ENCODE measurements at places on chromosomes 7 and 10.
A peak's percentile ranks its signal among the peaks of the same experiment; 100 is the strongest.

DNA sequence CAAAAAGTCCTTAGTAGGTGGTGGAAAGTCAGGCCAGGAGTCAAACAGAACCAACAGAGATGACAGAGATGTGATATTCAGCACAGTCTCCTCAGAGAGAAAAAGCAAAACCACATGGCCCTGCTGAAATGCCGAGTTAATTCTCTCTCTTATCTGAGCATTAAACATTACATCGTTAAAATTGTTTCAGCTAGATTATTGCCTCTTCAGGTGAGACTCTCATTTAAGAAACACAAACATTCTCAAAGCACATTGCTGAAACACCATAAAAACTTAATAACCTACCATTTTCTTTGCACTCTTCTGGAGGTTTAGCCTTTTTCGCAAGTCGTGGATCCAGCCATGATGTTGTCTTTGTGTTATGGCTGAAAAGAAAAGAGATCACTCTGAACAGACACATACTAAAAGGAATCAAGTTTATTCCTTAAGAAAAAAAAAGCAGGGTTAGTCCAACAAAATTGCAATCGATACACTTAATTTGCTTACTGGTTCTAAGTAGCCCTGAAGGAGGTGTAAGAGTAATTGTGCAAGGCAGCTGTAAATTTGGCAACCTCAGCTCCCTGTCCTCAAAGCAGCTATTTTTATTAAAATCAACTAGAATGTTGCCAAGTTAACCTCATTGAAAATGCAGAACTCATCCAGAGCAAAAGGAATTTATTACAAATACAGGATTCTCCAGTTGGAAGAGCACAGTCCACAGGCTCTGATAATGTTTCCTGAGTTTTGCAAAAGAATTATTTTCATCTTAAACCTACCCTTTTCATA, 691.1 kb downstream of the PHTF2 start:
- DNase-seq = no peak

- DNase-seq = no peak
Measured at GRCh38 chr10:77117501-77117900, 520.1 kb downstream of the KCNMA1 start.

DNA sequence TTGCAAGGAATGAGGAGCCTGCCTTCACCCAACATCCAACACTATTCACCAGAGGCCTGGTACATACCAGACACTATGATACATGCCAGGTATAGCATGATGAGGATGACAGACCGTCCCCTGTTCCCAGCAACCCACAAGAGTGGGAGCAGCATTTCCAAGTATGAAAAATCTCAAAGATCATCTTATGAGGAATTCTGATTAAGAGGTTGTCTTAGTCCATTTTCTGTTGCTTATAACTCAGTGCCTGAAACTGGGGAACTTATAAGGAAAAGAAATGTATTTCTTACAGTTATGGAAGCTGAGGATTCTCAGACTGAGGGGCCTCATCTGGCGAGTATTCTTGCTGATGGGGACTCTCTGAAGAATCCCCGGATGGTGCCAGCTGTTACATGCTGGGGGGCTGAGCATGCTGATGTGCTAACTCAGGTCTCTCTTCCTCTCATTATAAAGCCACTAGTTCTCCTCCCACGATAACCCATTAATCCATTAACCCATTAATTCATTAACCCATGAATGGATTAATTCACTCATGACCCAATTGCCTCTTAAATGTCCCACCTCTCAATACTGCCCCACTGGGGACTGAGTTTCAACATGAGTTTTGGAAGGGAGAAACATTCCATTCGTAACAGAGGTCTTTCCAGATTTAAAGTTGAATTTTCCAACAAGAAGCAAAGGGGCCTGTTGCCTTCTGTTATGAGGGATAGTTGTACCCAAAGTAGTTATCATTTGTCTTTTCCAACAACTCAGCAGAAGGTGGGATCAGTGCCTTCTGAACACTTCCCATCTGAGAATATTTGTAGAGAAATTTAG, 173.9 kb downstream of the HERPUD2 start:
- DNase-seq = no peak

- DNase-seq = no peak
Measured at GRCh38 chr7:45714521-45714820, 140.3 kb downstream of the ADCY1 start.

DNA sequence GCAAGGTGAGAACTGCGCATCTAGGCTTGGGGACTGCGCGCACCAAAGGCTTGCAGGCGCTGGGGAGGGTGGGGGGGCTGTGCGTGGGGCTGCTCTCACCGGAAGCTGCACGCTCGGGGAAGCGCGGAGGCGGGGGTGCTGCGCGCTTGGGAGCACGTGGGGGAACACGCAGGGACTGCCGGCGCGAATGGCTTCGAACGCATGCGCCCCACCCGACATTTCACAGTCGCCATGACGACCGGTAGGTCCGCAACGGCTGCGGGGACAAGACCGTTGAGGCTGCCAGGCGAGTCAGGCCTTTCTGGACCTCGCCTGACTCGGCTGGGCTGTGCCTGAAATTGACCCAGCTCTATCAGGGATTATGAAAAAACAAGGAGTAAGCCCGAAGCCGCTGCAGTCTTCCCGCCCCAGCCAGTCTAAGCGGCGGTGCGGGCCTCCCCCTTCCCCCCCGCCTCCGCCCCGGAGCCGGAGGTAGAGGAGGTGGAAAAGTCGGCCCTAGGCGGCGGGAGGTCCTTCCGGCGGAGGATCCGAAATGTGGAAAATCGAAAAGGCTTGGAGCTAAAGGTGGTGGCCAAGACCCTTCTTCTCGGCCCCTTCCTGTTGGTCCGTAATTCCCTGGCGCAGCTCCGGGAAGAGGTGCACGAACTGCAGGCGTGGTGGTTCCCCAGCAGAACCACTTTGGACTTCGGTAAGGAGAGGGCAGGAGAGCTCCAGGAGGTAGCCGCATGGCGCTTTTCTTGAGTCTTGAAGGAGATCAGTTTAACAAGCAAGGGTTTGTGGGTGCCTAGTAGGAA, 34.9 kb upstream of the STEAP1 start:
- peak; percentile 57 for DNase-seq

DNA sequence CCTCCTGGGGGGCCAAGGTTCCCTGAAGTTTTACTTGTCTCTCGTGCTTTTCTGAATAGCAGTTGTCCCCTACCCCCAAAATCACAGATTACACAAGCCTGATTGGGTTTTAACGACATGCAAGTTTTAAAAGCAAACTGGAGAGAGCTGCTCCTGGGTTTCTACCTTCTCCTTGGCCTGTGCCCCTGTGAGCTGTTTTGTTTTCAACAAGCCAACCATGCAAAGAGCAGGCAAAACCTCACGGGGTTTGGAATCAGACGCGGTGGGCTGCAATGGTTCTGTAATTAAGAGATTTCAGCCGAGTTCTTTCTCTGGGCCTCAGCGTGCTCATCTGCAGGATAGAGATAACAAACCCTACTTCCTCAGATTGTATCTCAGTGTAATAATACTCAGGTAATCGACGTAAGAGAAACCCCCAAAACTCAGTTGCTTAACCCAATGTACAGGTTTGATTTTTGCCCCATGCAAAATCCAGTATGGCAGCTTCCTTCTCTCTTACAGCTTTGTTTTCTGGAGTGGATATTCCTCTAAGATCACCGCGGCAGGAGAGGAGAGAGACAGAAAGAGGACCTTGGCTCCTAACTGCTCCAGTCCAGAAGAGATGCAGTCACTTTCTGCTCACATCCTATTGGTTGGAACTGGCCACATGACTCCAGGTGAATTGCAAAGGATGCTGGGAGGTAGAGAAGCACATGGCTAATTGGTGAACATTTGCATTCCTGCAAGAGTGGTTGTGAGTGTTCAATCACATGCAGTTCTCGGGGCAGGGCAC, 42.0 kb downstream of the MYL10 start:
- no peak for DNase-seq

- peak; percentile 99 for DNase-seq
Measured at GRCh38 chr10:43322769-43323168, 48.7 kb upstream of the FXYD4 start.

GRCh38 chr10:70683601-70683934, 11.3 kb downstream of the ADAMTS14 start:
- DNase-seq = no peak

DNA sequence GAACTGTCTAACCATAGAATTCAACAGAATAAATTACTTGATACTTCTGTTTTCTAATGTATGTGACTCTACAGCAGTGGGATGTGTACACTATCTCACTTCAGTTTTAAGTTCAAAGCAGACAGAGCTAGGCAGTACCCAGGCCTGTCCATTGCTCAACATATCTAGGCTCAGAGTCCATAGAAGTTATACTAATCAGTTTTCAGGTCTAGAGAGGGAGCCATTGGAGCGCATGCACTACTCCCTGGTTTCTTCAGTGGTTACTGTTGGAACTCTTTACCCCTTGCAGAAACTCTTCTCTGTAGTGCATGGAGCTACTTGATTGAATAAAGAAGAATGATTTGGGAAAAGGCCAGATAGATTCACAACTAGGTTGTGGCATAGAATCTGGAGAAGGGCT, 4.4 kb downstream of the CD36 start:
- no peak for DNase-seq

DNA sequence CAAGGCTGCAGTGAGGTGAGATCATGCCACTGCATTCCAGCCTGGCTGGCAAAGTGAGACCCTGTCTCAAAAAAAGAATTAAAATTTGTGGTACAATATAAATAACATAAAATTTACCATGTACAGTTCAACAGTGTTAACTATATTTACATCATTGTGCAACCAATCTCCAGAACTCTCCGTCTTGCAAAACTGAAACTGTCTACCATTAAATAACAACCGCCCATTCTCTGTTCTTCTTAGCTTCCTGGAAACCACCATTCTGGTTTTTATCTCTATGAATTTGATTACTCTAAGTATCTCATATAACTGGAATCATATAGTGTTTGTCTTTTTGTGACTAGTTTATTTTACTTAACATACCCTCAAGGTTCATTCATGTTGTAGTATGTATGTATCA, 167.6 kb downstream of the AUTS2 start:
- DNase-seq = no peak

DNA sequence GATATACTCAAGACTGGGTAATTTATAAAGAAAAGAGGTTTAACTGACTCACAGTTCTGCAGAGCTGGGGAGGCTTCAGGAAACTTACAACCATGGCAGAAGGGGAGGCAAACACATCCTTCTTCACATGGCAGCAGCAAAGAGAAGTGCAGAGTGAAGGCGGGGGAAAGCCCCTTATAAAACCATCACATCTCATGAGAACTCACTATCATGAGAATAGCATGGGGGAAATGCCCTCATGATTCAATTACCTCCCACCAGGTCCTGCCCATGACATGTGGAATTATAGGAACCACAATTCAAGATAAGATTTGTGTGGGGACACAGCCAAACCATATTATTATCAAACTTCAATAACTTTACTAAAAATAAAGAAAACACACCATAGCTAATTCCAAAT, 30.4 kb upstream of the JAZF1 start:
- DNase-seq = no peak

DNA sequence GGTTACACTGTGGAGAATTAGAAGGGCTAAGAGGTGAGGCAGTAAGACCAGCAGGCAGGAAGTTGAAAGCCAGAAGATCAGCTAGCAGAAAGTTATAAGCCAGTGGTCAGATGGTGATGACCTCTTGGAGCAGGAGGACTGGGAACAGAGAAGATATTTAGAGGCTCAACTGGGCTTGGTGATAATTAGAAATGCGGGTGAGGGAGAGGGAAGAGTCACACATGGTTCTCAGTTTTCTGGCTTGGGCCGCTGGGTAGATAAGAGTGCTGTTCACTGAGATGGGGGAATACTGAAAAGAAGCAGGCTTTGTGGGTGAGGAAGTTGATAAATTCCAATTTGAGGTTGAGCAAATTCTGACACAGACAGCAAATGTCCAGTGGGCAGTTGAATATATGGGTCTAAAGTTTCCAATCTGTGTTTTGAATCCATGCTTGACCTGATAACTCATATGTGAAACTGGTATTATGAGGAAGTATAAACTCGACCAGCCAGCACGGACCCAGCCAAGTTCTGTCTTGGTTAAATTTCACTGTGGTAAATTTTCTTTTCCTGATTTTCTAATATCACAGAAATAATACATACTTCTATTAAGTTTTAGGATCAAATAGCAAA, 22.7 kb downstream of the LSMEM1 start:
- no peak for DNase-seq

DNA sequence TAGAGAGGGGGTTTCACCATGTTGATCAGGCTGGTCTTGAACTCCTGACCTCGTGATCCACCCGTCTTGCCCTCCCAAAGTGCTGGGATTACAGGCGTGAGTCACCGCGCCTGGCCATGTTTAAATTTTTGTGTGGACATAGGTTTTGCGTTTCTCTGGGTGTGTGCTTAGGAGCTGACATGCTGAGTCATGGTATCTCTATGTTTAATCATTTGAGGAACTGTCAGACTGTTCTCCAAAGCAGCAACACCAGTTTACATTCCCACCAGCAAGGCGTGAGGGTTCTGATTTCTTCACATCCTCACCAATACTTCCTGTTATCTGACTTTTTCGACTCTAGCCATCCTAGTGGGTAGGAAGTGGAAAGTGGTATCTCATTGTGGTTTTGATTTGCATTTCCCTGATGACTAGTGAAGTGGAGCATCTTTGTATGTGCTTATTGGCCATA, 153.7 kb downstream of the DNAJB6 start:
- no peak for DNase-seq

- no peak for DNase-seq
Measured at GRCh38 chr7:39971924-39972323, 21.9 kb downstream of the CDK13 start.

DNA sequence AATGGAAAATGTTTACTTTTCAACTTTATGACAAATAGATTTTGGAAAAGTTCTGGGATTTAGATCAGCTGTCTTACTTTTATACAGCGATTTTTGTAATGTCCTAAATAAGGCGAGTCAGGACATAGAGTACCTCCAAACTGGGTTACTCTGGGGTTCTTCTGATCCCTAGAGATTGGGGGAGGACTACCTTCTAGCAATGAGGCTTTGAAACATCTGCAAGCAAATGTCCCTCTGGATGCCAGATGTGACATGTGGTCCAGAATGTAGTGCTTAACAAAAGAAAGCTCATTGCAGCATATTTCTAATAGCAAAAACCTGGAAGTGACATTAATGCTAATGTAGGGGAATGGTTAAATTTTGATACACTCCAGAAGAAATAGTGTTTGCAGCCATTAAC, 36.1 kb downstream of the ABRAXAS2 start:
- no peak for DNase-seq

DNA sequence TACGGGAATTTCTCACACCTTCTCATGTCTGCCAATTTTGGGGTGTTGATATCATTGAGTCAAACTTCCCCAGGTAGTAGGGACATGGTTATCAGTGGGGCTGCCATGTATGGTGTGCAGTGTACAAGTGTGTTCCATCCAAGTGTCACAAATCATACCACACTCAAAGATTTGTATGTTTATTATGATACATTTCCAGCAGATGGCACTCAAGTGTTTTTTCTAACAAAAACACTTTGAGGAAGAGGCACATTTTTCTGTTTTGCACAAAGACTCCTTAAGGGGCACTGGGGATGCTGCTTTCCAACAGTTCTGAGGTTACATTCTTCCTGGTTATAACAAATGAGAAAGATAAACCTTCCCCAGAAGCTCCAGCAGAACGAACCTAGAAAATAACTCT, 414.5 kb downstream of the REEP3 start:
- DNase-seq = no peak
